ENCODE measurements at places on chromosomes 12 and 14.

- no peak for DNase-seq
These were observed 150.3 kb downstream of the CEP83 start for GRCh38 chr12:94309373-94309772.

DNA sequence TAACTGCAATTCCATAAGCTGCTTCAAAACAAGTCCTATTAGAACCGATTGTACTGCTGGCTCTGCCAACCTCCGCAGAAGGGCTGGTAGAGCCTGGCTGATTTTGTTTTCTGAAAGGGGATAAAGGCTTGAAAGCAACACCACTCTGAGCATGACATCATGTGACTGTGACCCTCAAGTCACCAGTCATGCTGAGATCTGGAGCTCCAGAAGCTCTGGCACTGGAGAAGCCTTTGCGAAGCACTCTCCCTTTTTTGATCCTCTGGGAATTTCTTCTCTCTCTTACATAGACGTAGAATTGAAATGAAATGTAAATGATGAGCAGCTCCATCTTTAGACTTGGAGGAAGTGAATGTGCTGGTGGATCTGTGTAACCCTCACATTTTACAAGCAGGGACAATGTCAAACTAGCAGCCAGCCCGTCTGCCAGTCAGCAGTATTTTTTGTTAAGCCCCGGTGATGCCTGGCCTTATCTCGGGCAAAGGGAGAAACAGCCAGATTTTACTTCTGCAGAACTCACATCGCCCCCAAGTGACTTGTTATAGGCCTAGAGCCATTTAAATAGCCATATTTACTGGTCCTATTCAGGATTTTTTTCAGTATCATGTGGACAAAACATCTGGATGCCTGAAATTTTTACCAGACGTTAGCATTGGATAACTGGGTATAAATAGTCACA lies 112.1 kb upstream of the NPAS3 start:
- DNase-seq = no peak

- no peak for DNase-seq
These were observed 216.2 kb upstream of the ABCD2 start for GRCh38 chr12:39835517-39836489.

GRCh38 chr14:49366416-49366815 lies 219.8 kb downstream of the RPS29 start:
- DNase-seq = no peak

- DNase-seq = no peak
These were observed 9.2 kb upstream of the HSP90AA1 start for GRCh38 chr14:102095871-102096568.

- DNase-seq = no peak
These were observed 137.5 kb downstream of the CNTN1 start for GRCh38 chr12:40829738-40830144.

- DNase-seq = no peak
These were observed 25.3 kb downstream of the TPCN1 start for GRCh38 chr12:113246478-113247122.

DNA sequence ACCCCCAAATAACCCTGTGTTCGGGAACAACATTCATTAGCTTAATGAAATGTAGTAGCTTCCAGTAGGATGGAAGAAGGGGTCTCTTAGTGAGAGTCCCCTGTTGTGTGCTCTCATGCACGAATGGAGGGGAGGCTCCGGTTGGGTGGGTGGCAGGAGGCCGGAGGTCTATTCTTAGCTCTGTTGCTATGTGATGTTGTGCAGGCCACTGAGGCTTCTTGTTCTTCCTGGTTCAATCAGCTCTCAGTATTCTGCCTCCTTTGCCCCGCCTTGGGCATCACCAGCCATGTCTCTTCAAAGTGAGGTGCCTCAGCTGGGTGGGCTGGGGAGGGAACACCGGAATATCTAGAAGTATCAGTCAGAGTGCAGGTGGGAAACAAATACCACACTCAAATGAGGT lies 50.8 kb downstream of the KCNA1 start:
- no peak for DNase-seq

GRCh38 chr12:26195250-26195640 lies at the start of gene SSPN:
Gene SSPN (plus strand): TSS chr12:26195573. CDS start chr12:26195673, 100 bp downstream.
- DNase-seq = no peak

- DNase-seq = no peak
These were observed 124.1 kb upstream of the RFLNA start for GRCh38 chr12:124170760-124171159.

DNA sequence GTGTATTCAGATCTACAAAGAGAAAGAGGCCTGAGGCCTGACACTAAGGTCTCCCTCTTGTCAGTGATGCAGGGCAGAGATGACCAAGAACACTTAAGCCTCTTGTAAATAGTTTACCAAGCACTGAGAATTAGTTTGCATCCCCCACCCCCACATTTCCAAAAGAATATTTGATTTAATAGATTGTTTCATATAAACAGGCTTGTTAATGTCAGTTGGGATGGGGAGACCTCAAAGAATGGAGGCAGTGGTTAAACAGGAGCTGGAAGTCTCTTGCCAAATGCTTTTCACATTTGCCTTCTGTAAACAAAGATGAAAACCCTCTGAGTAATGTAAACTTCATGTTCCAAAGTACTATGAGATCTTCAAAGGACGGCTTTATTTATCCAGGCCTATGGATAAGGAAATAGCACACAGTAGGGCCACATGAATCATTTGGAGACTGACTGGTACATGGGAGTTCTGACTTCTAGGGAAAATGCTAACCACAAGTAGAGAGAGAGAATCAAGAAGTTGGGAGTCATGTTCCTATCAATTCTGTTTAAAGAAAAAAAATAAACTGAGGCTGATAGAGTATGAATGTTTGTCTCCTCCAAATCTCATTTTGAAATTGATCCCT lies 234.7 kb downstream of the ANO2 start:
- no peak for DNase-seq

- DNase-seq = no peak
These were observed 65.8 kb downstream of the RIN3 start for GRCh38 chr14:92579244-92579936.

DNA sequence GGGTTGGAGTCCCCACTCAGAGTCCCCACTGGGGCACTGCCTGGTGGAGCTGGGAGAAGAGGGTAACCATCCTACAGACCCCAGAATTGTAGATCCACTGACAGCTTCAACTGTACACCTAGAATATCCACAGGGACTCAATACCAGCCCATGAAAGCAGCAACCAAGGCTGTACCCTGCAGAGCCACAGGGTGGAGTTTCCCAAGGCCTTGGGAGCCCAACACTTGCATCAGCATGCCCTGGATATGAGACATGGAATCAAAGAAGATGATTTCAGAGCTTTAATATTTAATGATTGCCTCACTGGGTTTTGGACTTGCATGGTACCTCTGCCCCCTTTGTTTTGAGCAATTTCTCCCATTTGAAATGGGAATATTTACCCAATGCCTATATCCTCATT lies 80.4 kb downstream of the RASSF9 start:
- no peak for DNase-seq

GRCh38 chr14:103334644-103335622 lies 896 bp downstream of the EIF5 start:
- peak; percentile 66 for DNase-seq

DNA sequence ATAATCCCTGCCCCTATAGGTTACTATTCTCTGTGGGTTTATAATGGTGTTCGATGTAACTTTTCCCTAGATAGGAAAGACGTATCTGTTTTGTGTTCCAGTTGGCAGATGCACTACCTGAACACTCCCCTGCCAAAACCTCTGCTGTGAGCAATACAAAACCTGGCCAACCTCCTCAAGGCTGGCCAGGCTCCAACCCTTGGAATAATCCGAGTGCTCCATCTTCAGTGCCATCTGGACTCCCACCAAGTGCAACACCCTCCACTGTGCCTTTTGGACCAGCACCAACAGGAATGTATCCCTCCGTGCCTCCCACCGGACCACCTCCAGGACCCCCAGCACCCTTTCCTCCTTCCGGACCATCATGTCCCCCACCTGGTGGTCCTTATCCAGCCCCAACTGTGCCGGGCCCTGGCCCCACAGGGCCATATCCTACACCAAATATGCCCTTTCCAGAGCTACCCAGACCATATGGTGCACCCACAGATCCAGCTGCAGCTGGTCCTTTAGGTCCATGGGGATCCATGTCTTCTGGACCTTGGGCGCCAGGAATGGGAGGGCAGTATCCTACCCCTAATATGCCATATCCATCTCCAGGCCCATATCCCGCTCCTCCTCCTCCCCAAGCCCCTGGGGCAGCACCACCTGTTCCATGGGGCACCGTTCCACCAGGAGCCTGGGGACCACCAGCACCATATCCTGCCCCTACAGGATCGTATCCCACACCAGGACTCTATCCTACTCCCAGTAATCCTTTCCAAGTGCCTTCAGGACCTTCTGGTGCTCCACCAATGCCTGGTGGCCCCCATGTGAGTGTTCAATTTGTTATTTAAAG lies 11.3 kb downstream of the MAPK1IP1L start:
- no peak for DNase-seq

GRCh38 chr12:94047781-94048567 lies 100.4 kb upstream of the PLXNC1 start:
- no peak for DNase-seq

GRCh38 chr14:71242237-71242748 lies 335.0 kb downstream of the PCNX1 start:
- no peak for DNase-seq
